ENCODE measurements at places on chromosomes 1 and 21.

GRCh38 chr1:35247256-35247655 lies 21.3 kb upstream of the ZMYM4 start:
- no peak for DNase-seq

- DNase-seq: no peak
Measured at GRCh38 chr1:165342168-165342567, 14.3 kb downstream of the LMX1A start.

GRCh38 chr1:78214334-78214733 lies 168.6 kb downstream of the GIPC2 start:
- DNase-seq: no peak

DNA sequence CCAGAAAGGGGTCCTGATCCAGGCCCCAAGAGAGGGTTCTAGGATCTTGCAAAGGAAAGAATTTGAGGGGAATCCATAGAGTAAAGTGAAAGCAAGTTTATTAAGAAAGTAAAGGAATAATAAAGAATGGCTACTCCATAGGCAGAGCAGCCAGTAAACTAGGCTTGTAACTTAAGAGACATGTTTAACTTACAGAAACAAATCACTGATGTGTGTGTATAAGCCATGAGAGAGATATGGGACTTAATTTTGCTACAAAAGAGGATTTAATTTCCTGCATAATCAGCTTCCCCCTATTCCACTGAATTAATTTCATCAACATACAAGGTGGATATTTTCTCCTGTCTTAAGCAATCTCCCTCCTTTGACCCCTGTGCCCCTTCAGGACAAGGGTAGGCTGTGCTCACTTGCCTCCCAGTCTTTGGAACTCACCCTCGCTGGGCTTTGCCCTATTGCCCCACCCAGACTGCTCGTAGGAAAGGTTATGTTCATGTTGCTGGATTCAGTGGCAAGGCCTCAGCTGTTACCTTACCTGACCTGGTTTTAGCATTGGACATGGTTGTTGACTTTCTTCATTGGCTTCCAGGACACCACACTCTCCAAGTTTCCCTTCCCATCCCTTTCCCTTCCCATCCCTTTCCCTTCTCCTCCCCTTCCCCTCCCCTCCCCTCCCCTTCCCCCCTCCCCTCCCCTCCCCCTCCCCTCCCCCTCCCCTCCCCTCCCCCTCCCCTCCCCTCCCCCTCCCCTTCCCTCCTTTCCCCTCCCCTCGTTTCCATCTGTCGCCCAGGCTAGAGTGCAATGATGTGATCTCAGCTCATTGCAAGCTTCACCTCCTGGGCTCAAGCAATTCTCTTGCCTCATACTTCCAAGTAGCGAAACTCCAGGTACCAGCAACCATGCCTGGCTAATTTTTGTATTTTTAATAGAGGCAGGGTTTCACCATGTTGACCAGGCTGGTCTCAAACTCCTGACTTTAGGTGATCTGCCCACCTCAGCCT lies 44.6 kb downstream of the TBCE start:
- DNase-seq: no peak

DNA sequence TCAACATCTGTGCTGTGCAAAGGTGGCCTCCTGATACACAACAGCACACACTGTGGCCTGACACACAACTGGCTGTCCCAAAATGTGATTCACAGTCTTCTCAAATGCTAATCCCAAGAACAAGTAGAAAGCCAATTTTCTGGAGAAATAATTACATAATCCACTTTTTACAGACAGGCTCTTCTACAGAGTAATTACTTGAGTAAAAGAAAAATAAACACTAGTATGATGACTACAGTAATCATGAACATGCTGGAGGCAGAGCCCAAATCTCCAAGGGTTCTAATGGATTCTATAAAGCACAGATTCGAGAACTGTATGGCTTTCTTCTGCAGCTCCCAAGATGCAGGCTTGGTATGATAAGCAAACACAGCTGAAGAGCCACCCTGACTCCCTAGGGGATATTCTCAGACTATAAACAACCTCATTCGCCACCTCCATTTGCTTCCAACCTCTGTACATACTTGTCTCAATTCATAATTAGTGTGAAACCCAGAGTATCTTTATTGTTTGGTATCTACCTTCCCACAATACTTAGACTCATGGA lies 81.9 kb downstream of the SIPA1L2 start:
- DNase-seq: no peak

- DNase-seq: no peak
Measured at GRCh38 chr21:46634427-46634826, 1.0 kb upstream of the PRMT2 start.

DNA sequence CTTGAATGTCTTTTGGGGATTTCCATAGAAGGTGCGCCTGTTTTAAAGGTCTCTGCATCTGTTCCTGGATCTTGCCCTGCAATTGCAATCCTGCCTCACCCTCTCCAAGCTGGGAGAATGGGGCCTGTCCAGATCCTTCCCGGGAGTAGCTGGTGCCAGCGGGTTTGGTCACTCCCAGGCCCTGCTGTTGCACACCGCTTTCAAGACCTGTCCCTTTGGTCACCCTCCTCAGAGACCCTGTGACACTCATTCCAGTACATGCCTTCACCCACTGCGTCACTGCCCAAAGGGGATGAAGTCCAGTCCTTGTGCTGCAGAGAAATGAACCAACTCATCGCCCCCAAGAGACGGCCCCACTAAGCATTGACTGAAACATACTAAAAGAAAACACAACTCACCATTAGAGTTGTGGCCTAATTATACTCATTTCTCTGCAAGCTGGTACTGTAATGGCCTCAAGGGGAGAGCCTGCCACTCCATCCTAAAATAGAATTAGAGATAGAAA lies 1.9 kb upstream of the IRF2BP2 start:
- no peak for DNase-seq

GRCh38 chr1:7646164-7646563 lies 124.9 kb upstream of the VAMP3 start:
- DNase-seq: no peak

GRCh38 chr21:36976882-36977651 lies 10.6 kb upstream of the HLCS start:
- DNase-seq: no peak

GRCh38 chr1:153238527-153238926 lies 21.0 kb upstream of the LORICRIN start:
- no peak for DNase-seq

Data from lower leg skin (tissue), 4 donors.